Putamen (tissue), 1 donor: ENCODE measurements at places on chromosomes 12 and 14.

- DNase-seq: no peak
Observed at GRCh38 chr14:50222055-50222613, 9.2 kb downstream of the SOS2 start.

DNA sequence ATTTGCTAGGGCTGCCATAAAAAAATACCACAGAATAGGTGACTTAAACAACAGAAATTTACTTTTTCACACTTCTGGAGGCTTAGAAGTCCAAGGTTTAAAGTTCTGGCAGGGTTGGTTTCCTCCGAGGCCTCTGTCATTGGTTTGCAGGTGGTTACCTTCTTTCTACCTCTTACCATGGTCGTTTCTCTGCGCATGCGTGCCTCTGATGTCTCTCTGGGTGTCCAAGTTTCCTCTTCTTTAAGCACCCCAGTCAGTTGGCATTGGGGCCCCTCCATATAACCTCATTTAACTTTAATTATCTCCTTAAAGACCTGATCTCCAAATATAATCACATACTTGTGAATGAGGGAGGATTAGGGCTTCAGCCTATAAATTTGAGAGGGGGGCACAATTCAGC is 103.2 kb downstream of the SLC15A5 start:
- no peak for DNase-seq

DNA sequence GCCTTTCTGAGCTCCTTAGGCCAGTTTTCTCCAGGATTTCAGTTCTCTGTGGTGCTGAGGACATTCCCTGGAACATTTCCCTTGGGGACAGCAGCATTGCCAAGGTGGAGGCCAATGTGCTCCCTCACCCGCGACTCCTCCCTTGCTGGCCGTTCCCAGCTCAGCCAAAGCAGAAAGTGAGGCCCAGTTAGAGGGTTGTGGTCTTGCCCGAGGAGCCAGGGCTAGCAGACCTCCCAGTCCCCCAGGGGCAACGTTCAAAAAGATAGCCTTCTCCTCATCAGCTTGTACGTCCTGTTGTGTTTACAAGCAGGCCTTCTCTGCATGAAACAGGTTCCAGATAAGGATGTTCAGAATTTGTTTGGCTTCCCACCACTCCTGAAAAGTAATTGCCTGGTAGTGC is 78.4 kb downstream of the SSPN start:
- DNase-seq: no peak

- peak; percentile 77 for DNase-seq
Observed at GRCh38 chr12:54935235-54935951, 49.2 kb downstream of the TESPA1 start.

- no peak for DNase-seq
Observed at GRCh38 chr12:100404769-100405407, 48.0 kb downstream of the SLC17A8 start.

GRCh38 chr14:22524784-22525161 is 64.3 kb downstream of the DAD1 start:
- no peak for DNase-seq

GRCh38 chr12:127936463-127936862 is 330.5 kb upstream of the TMEM132C start:
- no peak for DNase-seq

DNA sequence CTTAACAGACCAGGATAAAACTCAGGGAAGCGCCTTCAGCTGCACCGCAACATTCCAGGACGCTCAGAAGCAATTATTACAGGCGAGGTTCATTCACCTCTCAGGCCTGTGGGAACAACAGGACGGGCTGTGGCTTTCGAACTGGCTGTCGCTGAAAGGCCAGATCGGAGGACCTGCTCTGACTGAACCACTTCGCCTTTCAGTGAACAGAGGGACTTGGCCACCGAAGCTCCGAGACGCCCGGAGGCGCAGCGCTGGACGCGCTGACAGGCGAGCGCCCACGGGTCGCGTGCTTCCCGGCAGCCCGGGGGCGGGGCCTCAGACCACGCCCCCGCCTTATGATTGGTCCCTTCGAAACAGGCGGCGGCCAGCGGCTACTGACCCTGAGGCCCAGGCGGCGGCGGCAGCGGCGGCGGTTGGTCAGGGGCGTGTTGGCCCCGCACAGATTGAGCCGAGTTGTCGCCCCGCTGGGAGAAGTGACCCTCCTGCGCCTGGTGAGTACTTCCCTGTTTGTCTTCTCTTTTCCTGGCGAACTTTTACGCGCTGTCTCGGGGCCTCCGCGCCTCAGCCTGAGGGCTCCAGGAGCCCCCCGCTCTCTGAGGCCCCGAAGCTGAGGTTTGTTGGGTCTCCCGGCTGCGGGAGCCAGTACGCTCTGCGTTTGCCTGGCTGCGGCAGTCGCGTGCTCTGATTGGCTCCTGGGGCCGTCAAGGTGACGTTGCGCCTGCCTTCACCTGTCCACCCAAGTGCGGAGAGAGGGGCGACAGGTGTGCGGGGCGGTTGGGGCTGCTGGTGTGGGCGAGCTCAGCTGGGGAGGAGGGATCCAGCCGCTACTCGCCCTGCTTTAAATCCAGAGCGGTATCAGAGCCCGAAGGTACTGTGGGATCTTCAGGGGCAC is at the start of gene GAS2L3:
Gene GAS2L3, plus strand, starts transcription at position 393 of the 895 bp plus-strand sequence. CDS start 21,221 bp downstream, outside the sequence.
- DNase-seq: peak; percentile 64

- no peak for DNase-seq
Observed at GRCh38 chr12:52241205-52241842, 8.3 kb downstream of the KRT7 start.

- DNase-seq: no peak
Observed at GRCh38 chr12:53418221-53418620, 5.4 kb upstream of the AMHR2 start.

DNA sequence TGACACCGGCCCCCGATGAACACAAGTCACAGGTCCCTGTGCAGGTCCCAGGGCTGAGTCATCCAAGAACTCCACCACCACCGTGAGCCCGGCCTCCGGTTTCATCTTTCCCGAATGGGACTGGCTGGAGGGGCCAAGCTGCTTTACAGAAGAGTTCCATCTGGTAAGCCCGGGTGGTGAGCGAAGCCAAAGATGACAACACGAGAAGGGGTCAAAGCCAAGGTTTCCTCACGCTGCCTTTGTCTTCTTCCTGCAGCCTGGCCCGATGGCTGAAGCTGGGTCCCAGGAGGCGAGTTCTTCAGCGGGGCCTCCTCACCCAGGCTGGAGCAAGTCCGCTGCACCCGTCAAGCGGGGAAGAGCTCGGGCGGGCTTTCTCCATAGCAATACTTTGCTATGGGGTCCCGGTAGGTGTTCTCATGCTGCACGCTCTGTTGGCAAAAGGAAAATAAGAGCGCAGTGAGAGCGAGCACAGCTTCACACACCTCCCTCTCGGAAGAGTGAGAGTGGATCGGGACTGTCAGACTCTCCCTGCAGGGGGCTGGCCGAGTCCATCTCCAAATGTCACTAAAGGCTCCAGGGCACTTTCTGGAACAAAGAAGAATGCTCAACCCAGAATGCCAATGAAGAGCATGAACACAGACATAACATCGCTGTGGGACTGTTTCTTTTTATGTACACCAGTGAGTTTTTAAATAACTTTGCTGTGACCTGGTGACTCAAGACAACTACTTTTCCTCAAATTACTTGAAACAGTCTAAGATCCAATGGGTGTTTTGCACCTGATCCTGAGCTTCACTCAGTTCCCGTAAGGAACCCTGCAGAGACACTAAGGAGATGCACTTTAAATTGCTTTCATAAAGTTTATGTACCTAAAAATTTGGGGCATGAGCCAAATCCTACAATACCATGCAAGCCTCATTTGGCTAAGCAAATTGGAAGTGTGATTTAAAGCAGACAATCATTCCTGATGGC is 20.1 kb downstream of the SPRING1 start:
- peak; percentile 38 for DNase-seq

DNA sequence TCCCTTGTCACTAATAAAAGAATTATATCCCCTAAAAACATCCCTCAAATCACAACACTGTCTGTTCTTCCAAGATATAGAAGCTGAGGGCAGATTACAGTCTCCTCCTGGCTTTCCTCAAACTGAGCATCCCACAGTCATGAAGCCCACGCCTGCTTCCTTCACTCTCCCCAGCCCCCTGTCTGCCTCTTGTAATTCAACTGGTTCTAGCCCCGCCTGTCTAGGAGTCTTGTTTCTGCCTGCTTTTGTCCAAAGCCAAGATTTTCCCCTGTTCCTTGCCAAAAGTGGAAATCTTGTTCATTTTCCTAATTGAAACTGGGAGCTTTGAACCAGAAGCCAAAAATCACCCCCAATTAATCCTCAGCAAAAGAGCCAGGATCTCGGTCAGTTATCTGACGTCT is 35.9 kb upstream of the PWP1 start:
- DNase-seq: peak; percentile 18

- no peak for DNase-seq
Observed at GRCh38 chr14:54683882-54684794, 117.2 kb downstream of the SAMD4A start.

GRCh38 chr14:63652406-63652805 is 10.7 kb upstream of the WDR89 start:
- no peak for DNase-seq

- no peak for DNase-seq
Observed at GRCh38 chr14:77009014-77009413, 19.5 kb downstream of the IRF2BPL start.

GRCh38 chr14:36585100-36585499 is 2.7 kb upstream of the NKX2-8 start:
- no peak for DNase-seq

DNA sequence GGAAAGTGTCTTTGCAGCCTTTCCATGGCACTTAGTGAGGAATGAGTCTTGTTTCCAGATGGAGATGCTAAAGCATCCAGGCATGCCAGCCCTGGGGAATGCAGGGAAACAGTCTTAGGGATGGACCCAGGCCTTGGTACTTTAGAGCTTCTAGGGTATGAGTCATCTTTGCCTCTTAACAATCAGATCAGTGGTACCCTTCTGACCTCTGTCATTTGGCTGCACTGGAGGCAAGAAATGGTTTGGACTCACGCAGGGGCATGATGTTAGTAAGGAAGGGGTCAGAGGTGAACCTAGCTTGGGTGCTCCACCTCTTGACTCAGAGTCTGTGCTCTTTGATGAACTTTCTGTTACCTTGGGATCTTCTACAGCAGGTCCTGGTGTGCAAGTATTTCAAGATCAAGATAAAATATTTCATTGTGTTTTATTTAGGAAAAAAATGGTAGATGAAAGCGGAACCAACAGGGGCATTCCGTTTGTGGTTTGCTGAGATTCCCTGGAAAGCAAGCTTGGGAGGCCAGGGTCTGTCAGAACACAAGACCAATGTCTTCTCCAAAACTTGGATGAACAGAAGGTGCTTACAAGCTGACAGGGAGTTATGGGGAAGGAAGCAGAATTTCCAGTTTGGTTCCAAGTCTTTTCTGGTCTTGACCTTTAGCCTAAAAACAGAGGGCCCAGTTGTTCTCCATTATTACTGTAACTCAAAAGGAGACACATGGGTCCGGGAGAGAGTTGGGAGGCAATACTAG is 216.2 kb downstream of the ZFP36L1 start:
- DNase-seq: no peak

GRCh38 chr14:34983148-34983760 is 462 bp downstream of the SRP54 start:
- DNase-seq: no peak

- no peak for DNase-seq
Observed at GRCh38 chr12:101740980-101741379, 1.7 kb upstream of the SYCP3 start.

DNA sequence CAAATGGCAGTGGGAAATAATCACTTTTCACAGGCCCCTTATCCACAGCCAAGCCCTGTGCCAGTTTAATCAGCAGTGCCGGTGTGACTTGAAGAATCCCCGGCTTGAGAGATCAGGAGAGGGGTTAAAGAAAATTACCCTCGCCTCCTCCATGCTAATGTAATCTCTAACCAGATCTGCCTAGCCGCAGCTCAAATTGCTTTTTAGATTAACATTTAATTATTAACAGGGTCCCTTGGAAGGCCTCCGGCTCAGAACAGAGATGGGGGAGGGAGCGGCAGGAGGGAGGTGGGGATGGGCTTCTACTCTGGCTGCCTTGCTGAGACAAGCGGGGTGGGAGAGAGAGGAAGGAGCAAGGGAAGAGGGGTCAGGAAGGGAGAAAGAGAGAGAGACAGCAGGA is 24.0 kb downstream of the FAM222A start:
- DNase-seq: no peak

DNA sequence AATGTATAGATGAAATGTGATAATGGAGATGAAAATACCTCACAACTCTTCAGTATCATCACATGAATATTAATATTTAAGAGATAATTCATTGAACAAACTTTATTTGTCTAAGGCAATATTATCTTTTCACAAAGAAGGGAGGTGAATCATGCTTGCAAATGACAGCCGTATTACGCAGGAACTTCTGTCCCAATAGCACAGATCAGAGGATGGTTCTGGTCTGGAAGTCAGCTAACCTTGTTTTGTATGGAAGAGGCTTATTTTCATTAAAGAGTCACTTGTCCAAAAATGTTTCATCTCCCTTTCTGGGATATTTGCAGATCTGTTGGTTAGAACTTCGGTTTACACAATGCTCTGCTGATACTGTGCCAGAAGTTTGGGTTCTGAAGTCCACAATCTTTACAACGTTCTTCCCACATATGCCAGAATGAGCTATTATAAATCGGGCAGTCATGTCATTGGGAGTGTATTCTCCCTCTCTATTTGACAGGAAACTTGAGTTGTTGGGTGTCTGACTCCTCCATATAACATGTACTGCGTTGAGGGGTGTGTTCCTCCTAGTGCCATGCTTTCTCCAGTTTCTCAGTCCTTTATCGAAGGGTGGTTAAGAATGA is 29.8 kb downstream of the YY1 start:
- no peak for DNase-seq

- DNase-seq: no peak
Observed at GRCh38 chr14:101877766-101878165, 86.6 kb upstream of the DYNC1H1 start.

- DNase-seq: no peak
Observed at GRCh38 chr14:68482772-68483395, 310.0 kb downstream of the ZFP36L1 start.

DNA sequence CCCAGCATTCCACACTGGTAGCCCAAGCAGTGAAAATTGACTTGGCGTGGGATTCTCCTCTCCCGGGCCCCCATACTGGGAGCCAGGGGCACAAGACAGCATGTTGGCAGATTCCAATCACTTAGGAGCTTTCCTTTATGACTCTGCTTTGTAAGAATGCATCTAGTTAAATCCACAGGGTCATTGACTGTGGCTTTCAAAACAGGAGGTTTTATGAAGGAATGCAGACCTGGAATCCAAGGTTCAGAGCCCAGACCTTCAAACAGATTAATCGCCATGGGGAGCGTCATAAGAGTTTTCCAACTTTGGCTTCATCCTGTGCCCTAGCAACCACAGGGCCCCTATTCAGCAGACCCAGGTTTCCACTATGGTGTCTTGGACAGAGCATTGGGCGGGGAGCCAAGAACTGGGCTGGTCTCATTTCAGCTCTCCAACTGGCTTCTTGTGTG is 76.4 kb upstream of the RMST start:
- no peak for DNase-seq

DNA sequence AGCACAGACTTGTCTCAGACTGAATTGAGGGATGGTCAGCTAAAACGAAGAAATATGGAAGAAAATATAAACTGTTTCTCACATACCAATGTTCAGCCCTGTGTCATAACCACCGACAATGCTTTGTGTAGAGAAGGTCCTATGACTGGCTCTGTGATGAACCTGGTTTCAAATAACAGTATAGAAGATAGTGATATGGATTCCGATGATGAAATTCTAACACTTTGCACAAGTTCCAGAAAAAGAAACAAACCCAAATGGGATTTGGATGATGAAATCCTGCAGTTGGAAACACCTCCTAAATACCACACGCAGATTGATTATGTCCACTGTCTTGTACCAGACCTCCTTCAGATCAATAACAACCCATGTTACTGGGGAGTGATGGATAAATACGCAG is 7.9 kb upstream of the MAPK1IP1L start:
- no peak for DNase-seq

GRCh38 chr12:92860521-92860920 is 68.6 kb downstream of the EEA1 start:
- DNase-seq: no peak
